ENCODE measurements at places on chromosomes 6 and 20.

- peak; percentile 70 for DNase-seq
Measured at GRCh38 chr6:100573166-100573565, 108.4 kb upstream of the SIM1 start.

DNA sequence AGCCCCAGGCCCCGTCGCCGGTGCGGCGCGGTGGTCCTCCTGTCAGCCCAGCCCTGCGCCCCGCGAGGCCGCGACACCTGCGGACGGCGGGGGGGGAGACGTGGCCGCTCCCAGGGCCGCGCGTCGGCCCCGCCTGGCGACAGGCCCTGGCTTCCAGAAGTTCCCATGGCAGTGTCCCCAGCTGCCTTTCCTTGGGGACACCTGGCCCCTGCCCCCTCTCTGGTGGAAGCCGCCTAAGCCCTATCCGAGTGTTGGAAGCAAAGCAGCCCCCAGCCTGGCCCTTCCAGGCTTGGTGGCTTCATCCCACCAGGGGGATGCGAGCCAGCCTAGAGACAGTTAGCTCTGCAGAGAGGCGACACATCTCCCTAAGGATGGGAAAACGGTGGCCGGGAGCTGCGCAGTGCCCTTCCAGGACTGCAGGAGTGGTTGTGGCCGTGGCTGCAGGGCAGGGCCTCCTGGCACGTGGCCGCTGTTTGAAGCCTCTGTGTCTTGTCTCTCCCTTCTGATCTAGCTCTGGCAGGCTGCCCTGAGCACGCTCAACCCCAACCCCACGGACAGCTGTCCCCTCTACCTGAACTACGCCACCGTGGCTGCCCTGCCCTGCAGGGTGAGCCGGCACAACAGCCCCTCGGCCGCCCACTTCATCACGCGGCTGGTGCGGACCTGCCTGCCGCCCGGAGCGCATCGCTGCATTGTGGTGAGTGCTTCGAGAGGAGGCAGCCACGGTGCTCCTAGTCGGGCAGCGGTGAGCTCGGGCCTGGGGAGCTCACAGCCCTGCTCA is 816 bp downstream of the NPEPL1 start:
- no peak for DNase-seq

- DNase-seq, result no peak
Measured at GRCh38 chr6:70336996-70337742, 34.3 kb upstream of the COL9A1 start.

GRCh38 chr6:130946076-130946475 is 117.0 kb downstream of the EPB41L2 start:
- DNase-seq, result peak; percentile 35

- DNase-seq, result no peak
Measured at GRCh38 chr20:17316316-17317038, 89.6 kb downstream of the PCSK2 start.

DNA sequence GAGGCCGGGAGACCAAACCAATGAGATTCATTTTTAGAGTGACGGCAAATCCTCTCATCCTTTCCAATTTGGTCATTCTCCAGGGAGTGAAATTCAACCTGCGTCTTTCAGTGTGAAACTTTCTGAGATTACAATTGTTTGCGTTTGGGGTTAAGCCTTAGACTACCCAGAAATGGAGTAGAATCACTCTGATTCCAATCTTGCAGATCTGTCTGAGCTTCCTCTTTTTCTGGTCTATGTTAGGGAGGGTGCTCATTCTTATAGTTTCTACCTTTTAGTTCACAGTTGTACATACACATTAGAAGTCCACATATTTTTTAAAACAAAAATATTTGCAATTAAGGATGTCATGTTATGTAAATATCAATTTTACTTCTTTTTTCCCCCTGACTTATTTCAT is 183.0 kb upstream of the PHACTR1 start:
- DNase-seq, result no peak

DNA sequence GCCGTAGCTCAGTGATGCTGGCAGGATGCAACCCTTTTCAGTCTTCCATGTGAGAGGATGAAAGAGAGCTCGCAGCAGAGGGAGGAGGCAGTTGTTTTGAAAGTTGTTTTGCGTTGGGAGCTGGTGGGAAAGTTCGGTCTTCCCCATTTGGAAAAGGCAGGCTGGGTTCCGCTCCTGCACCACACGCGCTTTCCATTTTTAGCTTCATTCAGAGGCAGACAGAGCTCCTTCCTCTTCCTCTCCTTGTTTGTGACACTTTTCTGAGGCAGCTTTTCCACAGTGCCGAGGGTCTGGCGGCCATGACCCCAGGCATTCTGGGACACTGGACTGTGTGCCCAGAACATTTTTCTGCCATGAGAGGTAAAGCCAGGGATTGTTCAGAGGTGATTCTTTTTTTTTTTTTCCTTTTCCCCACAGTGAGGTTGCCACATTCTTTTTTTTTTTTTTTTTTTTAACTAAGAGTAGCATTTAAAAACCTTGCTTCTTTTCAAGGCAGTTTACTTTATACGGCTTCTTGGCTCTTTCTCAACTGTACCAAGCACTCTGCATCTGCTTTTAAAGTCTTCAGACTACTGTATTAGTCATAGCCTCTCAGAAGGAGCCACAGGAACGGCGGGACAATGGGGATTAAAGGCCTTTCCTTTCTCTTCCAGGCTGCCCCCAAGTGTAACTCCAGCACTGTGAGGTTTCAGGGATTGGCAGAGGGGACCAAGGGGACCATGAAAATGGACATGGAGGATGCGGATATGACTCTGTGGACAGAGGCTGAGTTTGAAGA is 1.6 kb downstream of the PRDM1 start:
- DNase-seq, result peak; percentile 82

DNA sequence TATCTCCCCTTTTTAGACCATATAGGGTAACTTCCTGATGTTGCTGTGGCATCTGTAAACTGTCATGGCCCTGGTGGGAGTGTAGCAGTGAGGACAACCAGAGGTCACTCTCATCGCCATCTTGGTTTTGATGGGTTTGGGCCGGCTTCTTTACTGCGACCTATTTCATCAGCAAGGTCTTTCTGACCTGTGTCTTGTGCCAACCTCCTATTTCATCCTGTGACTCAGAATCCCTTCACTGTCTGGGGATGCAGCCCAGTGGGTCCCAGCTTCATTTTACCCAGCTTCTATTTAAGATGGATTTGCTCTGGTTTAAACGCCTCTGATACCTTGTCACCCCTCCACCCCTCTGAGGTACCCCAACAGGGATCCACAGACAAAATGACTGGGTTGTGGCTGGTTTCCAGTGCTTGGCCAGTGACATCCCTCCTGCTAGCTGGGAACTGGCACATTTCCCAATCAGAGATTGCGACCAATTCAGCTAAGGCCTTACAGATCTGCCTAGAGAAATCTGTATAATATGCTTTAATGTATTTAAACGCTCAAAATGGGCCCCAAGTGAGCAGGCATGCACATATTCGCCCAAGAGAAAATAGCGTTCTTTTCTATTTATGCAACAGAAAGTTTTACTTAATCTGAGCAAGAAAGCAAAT is 315.6 kb upstream of the QKI start:
- peak; percentile 5 for DNase-seq

GRCh38 chr20:36004045-36004444 is 35.7 kb downstream of the CNBD2 start:
- no peak for DNase-seq

DNA sequence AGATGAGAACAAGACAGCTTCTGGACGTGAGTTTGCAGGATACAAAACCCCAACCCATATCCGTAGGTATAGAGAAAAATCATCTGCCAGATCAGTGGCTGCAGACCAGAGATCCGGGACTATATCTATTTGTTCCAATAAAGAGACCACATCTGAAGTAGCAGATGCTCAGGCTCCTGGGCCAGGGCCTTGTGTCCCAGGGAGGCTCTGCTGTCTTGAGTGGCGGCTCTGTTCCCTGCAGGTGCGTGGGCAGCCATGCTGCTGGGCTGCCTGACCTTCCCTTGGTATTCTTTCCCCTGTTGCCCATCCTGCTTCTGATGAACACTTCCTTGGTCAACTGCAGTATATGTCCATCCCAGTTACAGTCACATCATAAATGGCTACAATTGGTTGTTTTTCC is 34.9 kb downstream of the ERMARD start:
- no peak for DNase-seq

DNA sequence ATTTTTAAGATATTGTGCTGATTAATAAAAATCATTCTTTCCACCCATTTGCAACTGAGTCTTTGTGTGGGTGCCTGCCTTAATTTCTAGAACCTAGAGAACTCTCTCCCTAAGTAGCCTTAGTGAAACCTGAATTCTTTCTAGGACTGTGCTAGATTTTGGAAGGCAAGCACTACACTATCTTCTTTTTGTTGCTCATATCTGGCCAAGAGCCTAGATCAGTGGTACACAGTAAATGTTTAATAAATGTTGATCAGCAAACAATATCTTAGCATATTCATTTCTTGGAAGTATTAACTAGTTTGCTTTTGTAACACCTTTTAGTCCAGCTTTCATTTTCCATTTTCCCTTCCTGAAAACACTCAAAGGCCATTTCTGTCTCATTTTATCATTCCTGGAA is 108.5 kb upstream of the CARMIL1 start:
- DNase-seq, result no peak

GRCh38 chr6:103326760-103327757 is 1532.7 kb downstream of the HACE1 start:
- DNase-seq, result no peak

DNA sequence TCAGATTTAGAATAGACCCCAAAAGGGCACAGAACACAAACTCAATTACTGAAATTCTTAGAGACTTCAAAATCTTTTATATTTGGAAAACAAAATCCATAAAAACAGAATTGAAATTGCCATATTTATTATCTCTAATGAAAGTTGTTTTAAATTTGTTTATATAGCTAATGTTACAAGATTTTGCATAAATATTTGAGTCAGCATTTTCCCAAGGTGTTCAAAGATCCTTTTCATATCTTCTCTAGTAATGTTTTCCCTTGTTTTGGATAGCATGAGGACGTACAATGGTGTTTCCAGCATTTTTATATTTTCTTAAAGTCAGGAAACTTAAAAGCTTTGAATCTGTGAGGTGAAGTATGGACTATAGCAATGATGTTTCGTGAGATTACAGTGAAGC is 235.2 kb upstream of the EPHA7 start:
- no peak for DNase-seq

GRCh38 chr6:148317739-148318138 is 24.9 kb upstream of the SASH1 start:
- DNase-seq, result peak; percentile 76

DNA sequence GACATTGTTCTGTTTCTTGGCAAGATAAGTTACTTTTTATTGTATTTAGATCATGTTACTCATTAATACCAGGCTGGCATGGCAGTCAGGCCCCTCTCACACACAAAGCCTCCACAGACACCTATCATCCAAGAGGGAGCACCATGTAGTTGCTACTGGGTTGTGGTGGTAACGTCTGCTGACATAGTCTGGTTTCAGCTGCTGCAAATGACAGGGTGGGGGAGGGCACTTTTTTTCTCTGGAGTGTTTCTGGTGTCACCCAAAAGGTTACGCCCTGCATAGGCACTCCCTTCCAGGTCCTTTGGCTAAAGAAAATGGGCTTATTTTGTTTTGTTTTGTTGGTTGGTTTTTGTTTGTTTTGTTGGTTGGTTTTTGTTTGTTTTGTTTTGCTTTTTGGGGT is 236.4 kb upstream of the RIMS1 start:
- no peak for DNase-seq

DNA sequence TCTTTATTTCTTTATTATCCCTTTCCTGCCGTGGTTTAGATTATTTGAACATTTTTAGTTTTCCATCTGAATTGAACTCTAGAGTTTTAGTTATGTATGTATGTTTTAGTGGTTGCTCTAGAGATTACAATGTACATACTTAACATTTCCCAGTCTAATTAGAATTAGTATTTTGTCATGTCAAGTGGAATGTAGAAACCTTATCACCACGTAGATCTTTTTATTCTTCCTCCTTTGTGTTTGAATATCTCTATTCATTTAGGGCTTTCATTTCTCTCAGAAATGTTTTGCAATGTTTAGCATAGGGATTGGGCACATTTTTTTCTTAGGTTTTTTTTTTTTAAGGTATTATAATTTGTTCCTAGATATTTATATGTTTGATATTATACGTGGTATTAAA is 73.1 kb upstream of the EZR start:
- DNase-seq, result no peak

- DNase-seq, result peak; percentile 58
Measured at GRCh38 chr20:33490023-33490933, at the start of gene CBFA2T2. TSS of gene CBFA2T2 (plus strand) at chr20:33490096. CDS start at chr20:33490268, 172 bp downstream.

DNA sequence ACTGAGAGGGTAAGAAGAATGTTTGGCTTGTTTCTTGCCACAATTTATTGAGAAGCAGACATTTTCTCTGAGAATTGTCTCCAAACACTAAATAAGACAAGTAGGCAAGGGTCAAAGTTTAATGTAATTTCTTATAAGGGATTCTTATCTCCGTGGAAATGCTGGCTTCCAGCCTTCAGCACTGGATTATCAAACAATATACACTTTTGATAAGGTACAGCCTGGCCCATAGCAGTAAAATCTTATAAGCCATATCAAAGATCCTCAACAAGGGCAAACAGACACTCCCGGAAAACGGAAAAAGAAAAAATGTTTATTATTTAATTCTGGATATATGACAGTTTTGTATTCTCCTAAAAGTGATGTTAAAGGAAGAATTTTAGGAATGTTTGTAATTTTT is 18.5 kb upstream of the ZSCAN9 start:
- no peak for DNase-seq
